ENCODE measurements at places on chromosomes 2 and 18.

- H3K36me3 ChIP-seq = peaks cover 5% of the 10 kb centered on the region
- H3K4me1 ChIP-seq = no peaks in the 10 kb centered on the region
- no peaks in the 10 kb centered on the region for H3K27me3 ChIP-seq
- no peak for DNase-seq
Observed at GRCh38 chr2:43790147-43790546, 16.3 kb downstream of the DYNC2LI1 start.

DNA sequence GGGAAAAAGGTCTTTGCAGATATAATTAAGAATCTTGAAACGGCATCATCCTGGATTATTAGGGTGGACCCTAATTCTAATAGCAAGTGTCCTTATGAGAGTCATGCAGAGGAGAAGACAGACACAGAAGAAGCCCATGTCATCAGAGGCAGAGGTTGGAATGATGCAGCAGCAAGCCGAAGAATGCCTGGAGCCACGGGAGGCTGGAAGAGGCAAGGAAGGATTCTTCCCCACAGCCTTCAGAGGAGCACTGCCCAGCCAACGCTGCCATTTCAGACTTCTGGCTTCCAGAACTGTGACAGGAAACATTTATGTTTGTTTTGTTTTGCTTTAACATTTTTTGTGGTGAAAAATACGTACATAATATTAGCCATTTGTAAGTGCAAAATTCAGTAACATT lies 72.3 kb downstream of the MCFD2 start:
- no peak overlapping the region for H3K4me3 ChIP-seq
- no peak for DNase-seq
- H3K36me3 ChIP-seq = no peaks in the 10 kb centered on the region
- peaks cover 4% of the 10 kb centered on the region for H3K27me3 ChIP-seq

GRCh38 chr18:35086704-35087103 lies 45.5 kb downstream of the MAPRE2 start:
- DNase-seq = no peak
- H3K4me3 ChIP-seq = no peak overlapping the region
- H3K4me1 ChIP-seq = peaks cover 51% of the 10 kb centered on the region
- H3K27ac ChIP-seq = no peak overlapping the region
- H3K36me3 ChIP-seq = peaks cover 3% of the 10 kb centered on the region

GRCh38 chr2:41722668-41723369 lies 325.0 kb upstream of the PKDCC start:
- H3K27ac ChIP-seq = no peak overlapping the region
- no peaks in the 10 kb centered on the region for H3K36me3 ChIP-seq
- H3K4me3 ChIP-seq = no peak overlapping the region
- peaks cover 28% of the 10 kb centered on the region for H3K4me1 ChIP-seq

Data from immature natural killer cell (primary cell).